ENCODE measurements at places on chromosomes 2 and 18.

GRCh38 chr18:8262221-8262620, 347.0 kb upstream of the RAB12 start:
- DNase-seq = no peak

DNA sequence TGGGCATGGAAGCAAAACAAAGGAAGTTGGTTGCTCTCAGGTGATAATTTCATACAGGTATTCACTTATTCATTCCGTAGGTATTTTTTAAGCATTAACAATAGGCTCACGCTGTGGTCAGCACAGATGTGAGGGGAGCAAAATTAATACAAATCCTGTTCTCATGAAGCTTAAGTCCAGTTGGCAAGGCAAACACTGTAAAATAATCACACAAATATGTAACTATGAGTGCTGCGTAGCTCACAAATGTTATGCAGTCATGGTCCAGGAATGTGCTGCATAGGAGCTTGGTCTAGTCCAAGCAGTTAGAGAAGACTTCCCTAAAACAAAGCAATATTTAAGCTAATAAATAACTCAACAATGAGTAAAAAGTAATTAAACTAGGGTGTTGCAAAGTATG, 23.9 kb downstream of the SP5 start:
- no peak for DNase-seq

DNA sequence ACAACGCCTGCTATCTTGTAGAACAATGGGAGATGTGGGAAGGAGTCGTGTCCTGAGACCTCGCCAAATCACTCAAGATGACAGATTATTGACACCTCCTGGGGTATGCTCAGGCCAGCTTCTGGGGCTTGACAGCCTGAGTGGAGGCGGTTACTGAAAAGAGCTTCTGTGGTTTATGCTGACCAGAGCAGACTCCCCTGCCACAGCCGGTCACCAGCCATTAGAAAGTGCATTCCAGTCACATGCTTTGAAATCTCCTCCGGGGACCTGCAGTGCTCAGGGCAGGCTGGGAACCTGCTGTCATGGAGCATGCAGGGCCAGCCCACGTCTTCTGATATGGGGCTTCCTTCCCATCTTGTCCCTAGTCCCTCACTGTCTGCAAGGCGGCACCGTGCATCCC, 215.9 kb downstream of the SEPTIN10 start:
- DNase-seq = no peak

- DNase-seq = no peak
Observed at GRCh38 chr2:135942936-135943688, 42.3 kb downstream of the DARS1 start.

GRCh38 chr2:60852282-60852860, 29.0 kb upstream of the REL start:
- DNase-seq = no peak

DNA sequence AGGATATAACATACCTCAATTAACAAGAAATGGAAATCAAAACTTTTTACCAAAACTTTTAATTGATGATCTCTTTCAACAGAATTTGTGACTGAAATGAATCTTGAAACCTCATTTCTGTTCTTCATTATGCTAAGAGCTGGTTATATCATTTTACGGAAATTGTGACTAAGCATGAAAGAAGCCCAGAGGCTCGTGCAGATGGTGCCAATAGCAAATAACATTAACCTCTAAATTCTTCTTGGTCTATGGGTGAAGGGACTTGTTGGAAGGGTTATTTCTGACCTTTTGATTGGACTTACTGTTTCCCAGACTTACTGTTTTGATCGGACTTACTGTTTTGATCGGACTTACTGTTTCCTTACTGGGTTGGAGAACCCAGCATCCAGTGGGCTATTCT, 435.6 kb downstream of the TDRD15 start:
- DNase-seq = no peak

- DNase-seq = no peak
Observed at GRCh38 chr2:238875101-238875470, 27.2 kb downstream of the TWIST2 start.

GRCh38 chr2:139518321-139518720, 738.1 kb upstream of the NXPH2 start:
- no peak for DNase-seq

- DNase-seq = no peak
Observed at GRCh38 chr18:3948958-3949357, 499.0 kb downstream of the TGIF1 start.

DNA sequence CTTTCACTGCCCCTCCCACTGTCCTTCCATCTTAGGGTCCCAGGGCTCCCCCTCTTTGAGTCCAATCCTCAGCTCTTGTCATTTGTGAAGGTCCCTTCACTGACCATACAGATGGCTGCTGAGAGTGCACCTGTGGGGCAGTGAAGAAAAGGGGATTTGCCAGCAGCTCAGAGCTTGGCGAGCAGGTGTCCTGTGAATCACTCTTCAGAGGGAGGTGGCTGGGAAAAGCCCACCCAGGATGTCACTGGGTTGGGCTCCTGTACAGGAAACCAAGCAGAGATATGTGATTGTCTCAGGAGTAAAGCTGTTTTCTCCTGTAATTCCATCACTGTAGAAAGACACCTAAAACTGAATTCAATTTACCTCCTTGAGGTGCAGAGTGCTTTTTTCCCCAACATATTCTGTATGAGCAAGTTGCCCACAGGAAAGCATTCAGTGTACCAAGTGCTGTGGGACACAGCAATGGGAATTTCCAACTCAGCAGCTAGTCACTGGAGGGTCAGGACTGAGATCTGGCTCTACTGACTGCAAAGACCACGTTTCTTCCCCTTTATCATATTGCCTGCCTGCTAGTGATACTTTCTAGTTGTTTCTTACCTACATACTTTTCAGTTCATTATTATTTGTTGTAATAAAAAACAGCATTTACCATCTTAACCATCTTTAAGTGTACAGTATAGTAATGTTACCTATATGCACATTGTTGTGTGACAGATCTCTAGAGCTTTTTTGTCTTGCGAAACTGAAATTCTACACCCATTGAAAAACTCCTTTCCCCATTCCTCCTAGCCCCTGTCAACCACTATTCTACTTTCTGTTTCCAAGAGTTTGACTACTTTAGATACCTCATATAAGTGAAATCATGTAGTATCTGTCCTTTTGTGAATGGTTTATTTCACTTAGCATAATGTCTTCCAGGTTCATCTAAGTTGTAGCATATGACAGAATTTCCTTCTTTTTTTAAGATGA, 239.1 kb downstream of the TSN start:
- no peak for DNase-seq

DNA sequence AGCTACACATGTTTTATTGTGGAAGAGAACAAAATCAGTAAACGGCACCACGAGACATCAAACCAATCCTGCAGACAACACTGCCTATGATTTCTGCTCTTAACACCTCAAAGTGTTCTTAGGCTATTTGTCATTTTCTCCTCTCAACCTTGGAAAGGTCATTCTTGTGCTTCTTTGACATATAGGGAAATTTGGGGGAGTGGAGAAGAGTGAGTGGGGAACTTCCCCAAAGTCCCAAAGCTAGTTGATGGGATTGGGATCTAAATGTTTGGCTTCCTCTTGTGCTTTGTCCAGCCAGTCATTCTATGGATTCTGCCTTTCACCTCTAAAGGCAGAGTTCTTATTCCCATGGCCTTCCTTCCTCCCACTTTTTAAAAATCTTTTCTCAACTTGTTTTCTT, 5.8 kb upstream of the MRO start:
- DNase-seq = no peak

DNA sequence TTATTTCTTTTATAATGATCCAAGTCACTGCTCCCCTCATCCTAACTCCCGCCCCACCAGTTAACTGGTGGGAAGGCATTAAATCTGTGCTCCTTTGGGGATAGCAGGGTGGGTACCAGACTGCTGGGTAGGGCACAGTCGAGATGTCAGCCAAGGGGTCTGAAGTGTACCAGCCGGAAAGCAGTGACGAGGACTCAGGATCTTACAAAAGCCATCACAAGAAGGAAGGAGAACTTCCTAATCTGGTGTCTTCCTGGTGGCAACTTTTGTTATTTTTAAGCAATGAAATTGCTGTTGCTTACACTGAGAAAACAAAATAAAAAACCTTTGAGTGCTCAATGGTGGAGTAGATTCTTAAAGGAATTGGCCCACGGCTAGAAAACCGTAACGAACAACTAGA, 97.7 kb downstream of the ALPK2 start:
- DNase-seq = no peak

- peak; percentile 60 for DNase-seq
Observed at GRCh38 chr2:238240757-238241711, 1.2 kb upstream of the HES6 start.

GRCh38 chr2:50777954-50778353, 254.0 kb downstream of the NRXN1 start:
- DNase-seq = no peak

DNA sequence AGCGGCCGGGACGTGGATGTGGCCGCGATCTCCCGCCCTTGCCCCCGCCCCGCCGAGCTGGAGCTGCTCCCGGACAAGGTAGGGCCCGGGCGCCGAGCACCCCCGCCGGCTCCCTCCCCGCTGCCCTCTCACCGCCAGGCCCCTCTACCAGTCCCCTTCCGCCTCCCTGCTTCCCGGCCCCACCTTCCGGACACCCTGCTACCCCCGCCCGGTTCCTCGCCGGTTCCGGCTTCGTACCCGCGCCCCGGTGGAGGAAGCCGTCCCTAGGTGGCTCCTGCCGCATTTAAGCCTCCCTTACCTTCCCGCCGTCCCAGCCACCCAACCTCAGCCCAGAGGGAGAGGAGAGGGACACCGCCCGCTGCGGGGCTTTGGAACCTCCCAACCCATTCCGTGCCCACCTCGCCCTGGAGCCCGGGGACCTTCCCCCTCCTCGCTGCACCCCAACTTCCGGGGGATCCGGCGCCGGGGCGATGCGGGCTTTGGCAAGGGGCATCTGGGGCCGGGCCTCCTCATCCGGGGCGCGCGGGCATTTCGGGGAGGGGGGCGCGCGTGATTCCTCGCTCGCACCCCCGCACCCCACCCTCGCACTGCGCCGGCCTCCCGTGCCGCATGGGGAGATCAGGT, 475 bp downstream of the B3GNT2 start:
- no peak for DNase-seq

DNA sequence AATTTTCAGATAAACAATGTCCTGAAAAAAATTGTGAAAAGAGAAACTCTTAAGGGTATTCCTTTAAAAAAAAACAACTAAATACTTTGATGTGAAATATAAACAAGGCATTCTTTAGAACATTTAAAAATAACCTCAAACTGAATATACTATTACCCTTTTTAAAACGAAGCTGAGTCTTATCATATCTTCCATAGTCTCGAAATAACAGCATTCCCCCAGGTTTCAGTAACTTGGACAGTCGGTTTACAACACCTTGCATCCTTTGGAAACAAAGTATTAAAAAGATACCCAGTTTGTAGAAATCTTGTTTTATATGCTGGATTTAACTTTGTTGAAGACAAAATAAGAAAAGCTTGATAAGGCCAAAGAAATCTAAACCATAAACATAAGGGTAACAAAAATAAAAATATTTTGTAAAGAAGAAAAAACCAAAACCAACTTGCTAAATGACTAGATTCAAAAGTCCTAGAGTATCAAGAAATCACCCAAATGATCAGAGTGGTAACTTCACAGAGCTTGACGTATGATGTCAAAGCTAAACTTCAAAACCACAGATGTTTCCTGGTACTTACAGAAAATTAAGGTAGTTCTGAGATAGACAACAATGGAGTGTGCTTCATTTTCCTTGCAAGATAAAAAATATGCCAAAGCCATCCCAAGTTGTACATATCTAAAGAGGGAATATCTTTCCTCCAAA, 107.8 kb downstream of the METTL8 start:
- no peak for DNase-seq

DNA sequence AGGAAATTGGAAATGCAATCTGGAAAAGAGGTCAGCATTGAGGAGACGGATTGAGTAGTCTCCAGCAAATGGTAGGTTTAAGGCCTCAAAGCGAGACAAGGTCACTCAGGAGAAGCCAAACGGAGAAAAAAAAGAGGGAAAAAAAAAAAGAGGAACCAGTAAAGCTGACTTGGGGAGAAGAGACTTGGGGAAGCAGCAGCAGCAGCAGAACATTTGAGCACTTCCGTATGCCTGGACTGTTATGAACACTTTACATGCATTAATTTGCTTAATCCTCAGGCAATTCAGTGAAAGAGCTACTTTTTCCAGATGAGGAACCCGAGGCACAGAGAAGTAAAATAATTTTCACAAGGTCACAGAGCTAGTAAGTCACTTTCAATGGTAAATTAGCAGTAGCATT, 81.3 kb downstream of the OSBPL6 start:
- DNase-seq = no peak

- DNase-seq = no peak
Observed at GRCh38 chr2:5777131-5777535, 84.9 kb downstream of the SOX11 start.

DNA sequence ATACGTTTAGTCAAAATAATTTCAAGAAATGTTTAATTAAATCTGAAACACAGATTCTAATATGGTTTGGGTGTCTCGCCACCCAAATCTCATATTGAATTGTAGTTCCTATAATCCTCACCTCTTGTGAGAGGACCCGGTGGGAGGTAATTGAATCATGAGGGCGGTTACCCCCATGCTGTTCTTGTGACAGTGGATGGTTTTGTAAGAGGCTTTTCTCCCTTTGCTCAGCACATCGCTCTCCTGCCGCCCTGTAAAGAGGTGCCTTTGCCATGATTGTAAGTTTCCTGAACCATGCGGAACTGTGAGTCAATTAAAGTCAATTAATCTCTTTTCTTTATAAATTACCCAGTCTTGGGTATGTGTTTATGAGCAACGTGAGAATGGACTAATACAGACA, 1045.1 kb upstream of the POU3F3 start:
- DNase-seq = no peak

GRCh38 chr18:36186461-36187192, 670 bp upstream of the MOCOS start:
- DNase-seq = peak; percentile 60

DNA sequence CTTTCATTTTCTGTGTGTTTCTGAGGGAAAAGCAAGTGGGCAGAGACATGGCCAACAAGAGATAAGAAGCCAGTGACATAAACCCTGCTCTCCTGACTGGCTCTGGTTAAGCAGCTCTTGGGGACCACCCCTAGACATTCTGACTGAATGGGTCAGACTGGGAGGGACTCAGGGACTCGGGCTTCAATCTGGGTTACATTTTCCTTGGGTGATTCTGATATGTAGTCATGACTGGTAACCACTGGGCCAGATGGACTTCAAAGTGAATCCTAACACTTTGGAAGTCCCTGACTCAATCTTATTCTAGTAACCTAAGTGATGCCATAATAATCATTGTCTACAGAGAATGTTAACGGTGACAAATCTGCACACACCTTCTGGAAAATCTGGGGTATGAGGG, 397.8 kb downstream of the NBAS start:
- DNase-seq = no peak

DNA sequence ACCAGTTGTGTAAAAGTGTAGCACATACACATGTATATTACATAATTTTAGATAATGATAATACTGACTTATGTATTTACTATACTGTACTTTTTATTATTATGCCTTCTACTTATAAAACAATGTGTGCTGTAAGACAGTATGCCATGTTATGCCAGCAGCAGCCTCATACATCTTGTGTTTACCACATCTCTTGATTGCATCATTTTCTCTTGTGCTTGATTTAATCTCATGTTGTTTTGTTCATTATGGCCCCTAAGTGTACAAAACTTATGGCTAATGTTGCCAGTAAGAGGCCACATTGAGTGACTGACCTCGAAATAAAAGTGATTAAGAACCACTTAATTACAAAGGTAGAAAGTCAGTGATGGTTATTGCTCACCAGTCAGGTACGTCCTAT, 128.0 kb upstream of the SP5 start:
- no peak for DNase-seq

Measured in HEK293T (cell line).